ENCODE measurements at places on chromosomes 11 and 22.
A peak's percentile ranks its signal among the peaks of the same experiment; 100 is the strongest.

- no peak for DNase-seq
These were observed 5.7 kb upstream of the MMP20 start for GRCh38 chr11:102630598-102631448.

GRCh38 chr11:133939558-133939957, 17.2 kb downstream of the IGSF9B start:
- DNase-seq: no peak

DNA sequence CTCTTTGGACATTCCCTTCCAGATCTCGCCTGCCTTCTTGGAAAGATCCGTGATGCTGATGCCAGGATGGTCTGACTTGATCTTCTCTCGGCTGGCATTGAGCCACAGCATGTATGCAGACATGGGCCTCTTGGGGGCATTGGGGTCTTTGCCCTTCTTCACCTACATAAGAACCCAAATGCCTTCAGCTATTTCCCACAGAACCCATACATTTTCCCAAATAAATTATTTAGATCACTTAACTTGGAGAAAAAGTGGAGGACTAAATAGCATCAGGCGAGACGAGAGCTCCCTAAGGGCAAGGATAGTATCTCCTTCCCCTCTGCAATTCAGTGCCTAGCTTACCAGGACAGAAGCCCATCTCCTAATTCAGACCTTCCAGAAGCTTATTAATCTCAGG, 3.0 kb upstream of the TNKS1BP1 start:
- no peak for DNase-seq

- DNase-seq: no peak
These were observed 94.6 kb downstream of the IGLL1 start for GRCh38 chr22:23485490-23485889.

GRCh38 chr11:61811831-61812230, 5.0 kb downstream of the FADS1 start:
- DNase-seq: no peak

GRCh38 chr11:61106894-61107470, 4.7 kb downstream of the CD5 start:
- DNase-seq: peak; percentile 50

DNA sequence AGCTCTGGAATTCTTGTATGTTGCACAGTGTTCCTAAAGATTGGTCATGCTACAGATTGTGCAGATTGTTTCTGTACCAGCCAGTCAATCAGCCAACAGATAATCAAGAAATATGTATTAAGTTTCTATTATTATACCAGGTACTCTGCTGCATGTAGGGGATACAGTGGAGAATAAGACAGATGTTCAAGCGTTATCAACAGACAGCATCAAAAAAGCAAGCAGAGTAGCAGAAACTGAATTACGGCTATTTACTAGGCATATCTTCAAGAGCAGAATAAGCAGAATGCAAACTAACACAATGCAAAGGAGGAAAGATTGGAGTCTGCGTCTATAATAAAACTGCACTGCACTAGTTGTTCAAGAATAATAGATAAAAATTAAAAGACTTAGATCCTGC, 278.6 kb downstream of the ETS1 start:
- DNase-seq: no peak

DNA sequence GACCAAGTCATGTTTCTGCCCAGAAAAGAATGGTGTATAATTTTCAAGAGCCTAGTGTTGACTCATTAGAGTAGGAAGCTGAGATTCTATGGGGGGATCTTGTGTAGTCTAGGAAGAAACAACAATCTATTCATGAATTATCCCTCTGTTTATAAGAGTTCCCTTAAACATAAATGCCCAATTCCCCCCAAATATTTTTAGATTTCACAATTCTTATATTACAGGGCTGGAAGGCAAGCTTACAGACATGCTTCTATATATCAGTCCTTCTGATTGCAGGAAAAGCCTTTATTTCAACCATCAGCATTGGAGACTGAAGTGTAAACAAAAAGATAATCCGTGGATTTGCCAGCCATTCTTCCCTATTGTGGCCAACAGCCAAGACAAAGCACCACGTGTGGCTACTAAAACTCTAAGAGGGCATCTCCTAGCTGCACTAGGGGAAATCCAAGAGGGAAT, 71.4 kb downstream of the NAT10 start:
- DNase-seq: no peak

DNA sequence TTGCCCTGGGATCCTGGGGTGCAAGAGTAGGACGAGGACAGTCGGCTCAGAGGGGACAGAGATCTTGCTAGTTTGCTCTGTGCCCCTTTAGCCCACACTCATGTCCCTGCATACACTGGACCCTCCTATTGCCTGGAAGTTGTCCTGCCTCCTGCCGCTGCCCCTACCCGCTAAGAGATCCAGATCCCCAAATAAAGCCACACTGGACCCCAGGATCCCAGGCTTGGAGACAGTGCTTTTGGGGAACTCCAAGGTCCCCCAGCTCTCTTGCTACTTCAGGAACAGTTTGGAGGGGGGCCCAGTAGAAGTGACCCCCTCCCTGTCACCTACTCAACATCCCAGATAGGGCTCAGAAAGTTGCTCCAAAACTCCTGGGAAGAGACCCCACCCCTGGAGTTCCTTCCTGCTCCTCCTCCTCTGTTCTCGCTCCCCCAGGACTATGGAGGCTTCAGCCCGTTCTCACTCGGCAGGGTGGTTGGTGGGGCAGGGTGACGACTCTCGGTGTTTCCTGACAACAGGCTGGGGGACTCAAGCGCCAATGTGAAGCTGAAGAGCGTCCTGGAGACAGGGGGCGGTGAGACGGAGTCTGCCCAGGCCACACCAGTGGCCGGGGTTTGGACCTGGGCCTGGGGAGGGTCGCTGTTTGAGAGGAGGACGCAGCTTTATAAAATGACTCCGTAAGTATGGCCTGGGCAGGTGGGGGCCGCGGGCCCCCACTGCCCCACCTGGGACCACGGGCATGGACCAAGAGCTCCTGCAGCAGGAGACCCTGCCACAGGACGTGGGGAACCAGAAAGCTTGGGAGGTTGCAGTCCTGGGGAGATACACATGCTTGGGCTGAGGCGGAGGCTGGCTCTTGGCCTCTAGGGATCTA, 19.2 kb upstream of the TUB start:
- DNase-seq: no peak

DNA sequence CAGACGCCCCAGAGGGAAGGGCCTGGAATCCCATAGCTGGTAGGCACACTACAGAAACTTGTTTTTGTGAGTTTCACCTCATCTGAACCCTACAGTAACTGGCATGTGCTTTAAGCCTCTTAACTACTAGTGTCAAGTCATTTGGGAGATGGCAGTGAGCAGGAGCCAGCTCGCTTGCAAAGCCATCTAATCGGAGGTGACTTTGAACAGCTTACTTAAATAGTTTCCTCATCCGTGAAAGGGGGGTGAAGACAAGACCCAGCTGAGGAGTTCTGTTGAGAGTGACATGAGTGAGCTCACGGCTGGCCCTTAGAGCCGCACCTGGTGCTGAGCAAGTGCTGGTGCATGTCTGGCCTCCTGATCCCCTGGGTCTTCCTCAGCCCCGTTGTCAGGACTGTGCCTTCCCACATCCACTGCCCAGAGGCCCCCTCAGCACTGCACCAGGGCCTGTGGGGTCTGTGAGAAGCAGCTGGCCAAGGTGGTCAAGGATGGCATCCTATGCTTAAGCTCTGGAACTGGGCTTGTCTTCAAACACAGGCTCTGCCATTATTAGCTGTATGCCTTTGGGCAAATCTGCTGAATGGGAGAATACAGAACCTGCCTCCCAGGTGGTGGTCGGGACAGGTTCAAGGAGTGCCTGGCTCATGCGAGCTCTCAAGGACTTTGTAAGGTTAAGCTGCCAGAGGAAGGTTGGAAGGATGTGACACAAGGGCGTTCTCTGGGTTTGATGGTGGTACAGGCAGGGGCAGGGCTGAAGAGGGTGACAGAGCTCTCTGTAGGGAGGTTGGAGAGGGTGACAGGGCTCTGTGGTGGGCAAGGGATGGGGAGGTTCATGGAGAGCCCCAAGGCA, 27.3 kb downstream of the INCENP start:
- DNase-seq: no peak

DNA sequence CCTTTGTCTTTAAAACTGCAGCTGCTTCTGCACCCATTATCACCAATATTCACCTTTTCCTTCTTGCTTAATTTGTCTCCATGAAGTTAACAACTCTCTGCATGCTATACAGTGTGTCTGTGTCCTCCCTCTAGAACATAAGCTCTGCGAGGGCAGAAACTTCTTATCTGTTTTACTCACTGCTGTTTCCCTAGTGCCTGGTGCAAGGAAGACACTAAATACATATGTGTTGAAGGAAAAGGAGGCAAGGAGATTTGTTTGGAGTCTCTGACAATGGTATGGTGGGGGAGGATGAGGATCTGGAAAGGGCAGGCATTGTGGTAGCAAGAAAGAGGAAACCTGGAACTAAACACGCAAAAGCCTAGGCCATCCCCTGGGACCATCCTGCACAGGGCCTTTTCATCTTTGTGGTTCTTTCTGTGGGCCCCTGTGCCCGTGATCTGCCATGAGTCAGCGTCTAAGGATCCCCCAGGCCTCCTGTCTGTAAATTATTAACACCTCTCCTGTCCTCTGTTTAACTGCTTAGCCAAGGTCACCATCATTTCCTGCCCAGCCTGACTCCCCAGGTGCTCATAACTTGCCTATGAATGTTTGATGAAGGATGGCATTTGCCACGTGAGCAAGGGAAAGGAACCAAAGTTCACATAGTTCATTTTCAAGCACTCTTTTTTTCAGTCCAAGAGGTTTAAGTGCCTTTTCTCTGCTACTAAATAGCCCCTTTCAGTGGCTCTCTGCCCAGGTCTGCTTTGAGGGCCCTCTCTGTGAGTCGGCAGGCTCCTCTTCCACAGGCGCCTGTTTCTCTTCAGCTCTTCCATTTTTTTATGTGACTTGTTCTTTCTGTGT, 131.1 kb downstream of the RASSF10 start:
- no peak for DNase-seq

GRCh38 chr22:42865536-42865935, 8.5 kb upstream of the ARFGAP3 start:
- no peak for DNase-seq

DNA sequence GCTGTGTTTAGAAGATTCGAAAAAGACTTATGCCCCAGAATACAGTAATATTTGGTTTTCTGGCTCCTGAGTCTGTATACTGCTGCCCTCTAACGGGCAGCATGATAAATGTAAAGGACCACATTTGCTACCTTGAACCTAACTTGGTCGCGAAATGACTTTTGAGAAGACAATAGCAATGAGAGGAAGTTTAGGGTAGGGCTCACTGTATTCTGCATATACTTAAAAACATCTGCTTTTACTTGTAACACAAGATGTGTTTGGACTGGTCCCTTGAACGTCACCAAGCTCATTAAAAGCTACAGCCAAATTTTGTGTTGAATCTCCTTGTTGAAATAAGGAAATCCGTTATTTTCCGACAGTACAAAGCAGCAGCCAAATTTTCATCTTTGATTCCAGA, 309.1 kb downstream of the SWAP70 start:
- DNase-seq: peak; percentile 19
